Substantia nigra (tissue), 51 donors: ENCODE measurements at places on chromosomes 3 and 15.
A peak's percentile ranks its signal among the peaks of the same experiment; 100 is the strongest.

DNA sequence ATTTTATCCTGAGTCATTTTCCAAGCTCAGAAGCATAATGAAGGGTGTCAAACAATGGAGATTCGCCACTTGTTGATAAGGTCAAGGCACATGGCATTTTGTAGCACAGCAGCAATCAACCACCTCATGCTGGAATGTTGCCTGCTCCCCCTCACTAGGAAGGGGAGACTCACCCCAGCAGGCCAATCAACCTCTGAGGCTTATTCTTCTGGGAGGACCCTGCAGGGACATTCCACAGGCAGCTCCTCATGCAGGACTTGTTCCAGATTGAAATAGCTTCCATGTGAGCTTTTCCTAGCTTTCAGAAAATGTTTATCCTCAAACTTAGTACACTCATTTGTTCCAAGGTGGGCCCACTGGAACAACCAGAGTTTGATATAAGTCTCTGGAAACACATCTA, 77.6 kb downstream of the SSR3 start:
- DNase-seq: no peak

DNA sequence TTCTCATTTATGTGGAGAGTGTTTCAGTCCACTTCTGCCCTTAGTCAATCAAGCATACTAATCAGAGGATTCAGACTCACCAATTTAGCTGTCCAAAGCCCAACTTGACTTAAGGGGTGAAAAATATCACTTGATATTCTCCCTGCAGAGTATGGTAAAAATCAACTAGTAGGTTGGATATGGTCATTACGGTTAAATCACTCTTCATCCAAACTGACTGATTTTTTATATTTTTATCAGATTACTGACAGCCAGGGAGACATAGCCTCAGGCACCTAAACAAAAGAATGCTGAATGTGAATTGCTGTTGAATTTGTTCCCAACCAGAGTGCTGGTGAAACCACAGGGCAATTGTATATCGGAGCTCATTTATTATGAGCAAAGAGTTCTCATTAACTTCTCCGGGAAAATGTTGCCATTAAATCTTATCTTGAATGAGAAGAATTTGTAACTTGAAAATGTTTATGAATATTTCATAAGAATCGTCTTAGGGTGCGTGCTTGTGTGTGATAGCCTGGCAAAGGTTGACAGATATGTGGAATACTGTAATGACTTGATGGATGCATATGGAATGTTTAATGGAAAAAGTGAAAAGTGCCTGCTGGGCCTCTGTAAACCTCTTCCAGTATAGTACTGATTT, 411.2 kb downstream of the NAALADL2 start:
- DNase-seq: no peak

DNA sequence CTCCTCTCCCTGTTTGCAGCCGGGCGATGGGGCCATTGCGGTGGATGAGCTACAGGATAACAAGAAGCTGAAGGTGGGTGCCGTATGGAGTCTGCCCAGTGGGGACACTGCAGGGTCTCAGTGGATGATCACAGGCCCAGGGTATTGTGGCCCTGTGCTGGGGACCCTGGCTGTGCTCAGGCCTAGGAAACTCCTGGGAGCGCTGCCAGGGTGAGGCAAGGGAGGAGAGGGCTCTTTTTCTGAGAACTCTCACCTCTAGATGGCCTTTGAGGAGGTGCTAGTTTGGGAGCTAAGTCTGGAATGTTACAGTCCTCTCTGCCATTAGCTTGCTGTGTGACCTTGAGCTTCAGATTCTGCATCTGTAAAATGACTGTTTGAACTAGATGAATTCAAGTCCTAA, 16.4 kb downstream of the SLC24A1 start:
- no peak for DNase-seq

DNA sequence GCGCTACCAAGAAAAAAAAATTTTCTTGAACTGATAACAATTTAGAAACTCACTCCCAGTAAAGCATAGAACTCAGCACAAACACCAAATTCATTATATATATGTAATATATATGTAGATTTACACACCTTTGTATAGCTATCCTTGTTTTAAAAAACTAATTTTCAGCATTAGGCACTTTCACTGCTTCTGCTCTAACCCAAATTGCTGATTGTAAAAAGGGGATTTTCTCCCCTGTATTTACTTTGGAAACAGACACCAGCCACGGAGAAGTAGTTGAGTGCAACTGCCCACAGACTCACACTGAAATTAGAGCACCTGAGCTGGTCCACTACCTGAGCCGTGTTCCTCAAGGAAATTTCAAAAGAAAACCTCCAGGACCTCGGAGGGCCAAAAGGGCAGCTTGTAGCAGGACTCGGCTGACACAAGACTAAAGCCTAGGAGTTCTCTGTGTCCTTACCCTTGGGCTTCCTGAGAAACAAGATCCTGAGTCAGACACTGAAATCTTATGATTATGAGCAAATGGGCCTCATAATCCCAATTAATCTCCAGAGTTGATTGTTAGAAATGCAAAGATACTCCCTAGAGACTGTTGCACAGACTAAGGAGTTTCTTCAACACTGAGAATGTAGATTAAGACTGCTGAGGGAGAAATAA, 106.0 kb downstream of the TNIK start:
- DNase-seq: no peak

DNA sequence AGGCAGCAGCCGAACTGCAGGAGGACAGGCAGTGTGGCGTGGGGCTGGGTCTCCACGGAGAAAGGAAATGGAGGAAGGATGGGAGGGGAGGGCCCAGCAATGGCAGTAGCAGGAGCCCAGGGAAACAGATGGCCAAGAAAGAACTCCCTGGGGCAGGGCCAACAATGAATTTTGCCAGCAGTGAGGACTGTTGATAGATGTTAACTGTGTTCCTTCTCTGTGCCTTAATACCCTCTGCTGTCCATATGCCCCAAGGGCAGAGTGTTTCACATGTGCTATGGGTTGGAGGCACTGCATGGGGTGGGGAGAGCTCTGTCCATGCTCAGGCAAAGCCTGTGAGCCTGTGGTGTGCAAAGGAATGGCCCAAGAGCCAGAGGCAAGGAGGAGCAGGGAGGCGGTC, 70.8 kb upstream of the POMGNT2 start:
- DNase-seq: no peak

- no peak for DNase-seq
These were observed 951 bp downstream of the POMGNT2 start for GRCh38 chr3:43104660-43105595.

DNA sequence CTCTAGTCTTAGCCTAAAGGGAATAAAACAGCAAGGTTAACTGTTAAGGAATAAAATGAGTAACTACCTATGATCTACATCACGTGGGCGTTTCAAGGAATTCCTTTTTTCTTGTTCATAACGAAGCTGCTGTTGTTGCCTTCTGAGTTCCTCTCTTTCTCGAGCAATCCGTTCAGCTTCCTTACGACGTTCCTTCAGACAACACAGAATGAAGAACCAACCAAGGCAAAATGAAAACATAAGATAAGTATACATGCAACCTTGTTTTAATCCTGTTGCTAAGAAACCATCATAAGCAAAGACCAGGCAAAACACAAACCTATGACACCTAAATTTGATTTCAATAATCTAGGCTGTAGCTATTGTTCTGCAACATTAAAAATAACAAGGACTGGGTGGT, 44.1 kb downstream of the SLTM start:
- no peak for DNase-seq

DNA sequence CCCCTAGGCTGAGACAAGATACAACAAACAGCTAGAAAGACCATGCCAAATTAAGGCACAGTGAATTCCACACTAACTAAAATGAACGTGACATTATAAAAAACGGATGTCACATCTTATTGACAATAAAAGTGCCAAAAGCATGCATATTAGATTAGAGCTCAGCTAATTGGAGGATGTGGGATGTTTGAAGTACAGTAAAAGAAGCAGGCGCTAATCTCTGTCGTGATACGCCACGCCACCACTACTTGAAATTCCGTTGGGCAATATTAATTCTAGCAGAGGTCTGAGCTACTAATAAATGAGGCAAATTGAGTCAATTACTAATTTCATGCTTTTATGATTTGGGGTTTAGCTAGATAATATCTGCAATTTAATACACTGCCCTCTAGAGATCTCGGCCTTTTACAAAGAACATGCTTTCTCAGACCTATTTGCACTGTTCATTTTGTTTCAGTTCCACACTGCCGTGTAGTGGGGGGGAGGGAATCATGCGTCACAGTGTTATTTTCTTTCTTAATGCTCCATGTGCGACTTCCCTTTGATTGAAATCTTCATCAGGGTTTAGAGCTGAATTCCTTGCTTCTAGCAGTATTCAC, 52.9 kb upstream of the ROBO2 start:
- DNase-seq: no peak

DNA sequence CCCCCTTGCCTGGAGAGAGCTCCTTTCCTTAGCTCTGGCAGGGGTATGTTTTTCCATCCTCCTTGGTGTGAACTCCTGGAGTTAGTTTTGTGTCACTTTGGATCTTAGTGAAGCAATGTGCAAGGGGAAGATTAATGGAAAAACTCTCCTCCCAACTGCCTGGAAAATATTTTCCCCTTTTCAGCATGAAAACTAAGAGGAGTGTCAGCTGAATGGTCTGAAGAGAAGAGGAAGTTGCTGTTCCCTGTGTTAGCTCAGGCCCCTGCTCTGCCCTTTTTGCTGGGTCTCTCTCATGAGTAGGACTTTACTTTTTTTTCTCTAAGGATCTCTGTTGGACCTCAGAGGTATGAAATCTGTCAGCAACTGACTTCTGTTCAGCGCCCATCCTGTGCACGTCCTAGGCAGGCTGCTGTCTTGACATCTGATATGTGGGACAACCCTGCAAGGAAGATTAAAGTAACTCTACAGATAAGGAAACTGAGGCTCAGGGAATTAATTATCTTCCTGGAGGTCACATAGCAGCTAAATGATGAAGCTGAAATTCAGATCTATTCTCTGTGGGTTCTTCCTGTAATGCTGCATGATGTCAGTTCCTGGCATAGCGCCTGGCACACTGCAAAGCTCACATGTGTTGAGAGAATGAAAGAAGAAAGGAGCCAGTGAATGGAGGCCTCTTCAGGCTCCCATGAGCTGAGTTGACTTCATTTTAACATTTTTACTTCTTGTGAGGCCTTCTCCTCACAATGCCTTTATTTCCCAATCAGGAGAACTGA, 109.7 kb upstream of the GALNT15 start:
- peak; percentile 56 for DNase-seq

GRCh38 chr3:66856533-66856932, 141.6 kb upstream of the KBTBD8 start:
- DNase-seq: no peak
